ENCODE measurements at places on chromosomes 11 and 22. TPM values are rescaled to one million over a fixed set of nuclear protein-coding genes. Genes with fewer than 3 reads are reported as not detected.

The TEF gene
- polyA plus RNA-seq, result 17.5 TPM

The IL17REL gene
- not detected for polyA plus RNA-seq

The MAPK12 gene
- polyA plus RNA-seq, result 17.1 TPM

The HBB gene
- 8.0 TPM for polyA plus RNA-seq

The NLRP14 gene
- polyA plus RNA-seq, result not detected

The SCGB1D2 gene
- 2.0 TPM for polyA plus RNA-seq

The POU2AF3 gene
- 4.8 TPM for polyA plus RNA-seq

The SEPTIN5 gene
- 73.4 TPM for polyA plus RNA-seq

The TMEM121B gene
- polyA plus RNA-seq, result 0.24 TPM

The SRRD gene
- polyA plus RNA-seq, result 10.5 TPM

The SYCE3 gene
- not detected for polyA plus RNA-seq

The RCOR2 gene
- polyA plus RNA-seq, result 4.5 TPM

The UBQLNL gene
- 1.0 TPM for polyA plus RNA-seq

The HEPHL1 gene
- not detected for polyA plus RNA-seq

The SCUBE1 gene
- 5.3 TPM for polyA plus RNA-seq

The GRM5 gene
- polyA plus RNA-seq, result not detected

The CHST1 gene
- 2.5 TPM for polyA plus RNA-seq

The ZC3H12C gene
- 4.4 TPM for polyA plus RNA-seq

The TMPRSS5 gene
- polyA plus RNA-seq, result 0.07 TPM

The ZBED5 gene
- 36.8 TPM for polyA plus RNA-seq

The MUC15 gene
- 0.26 TPM for polyA plus RNA-seq

The RIMBP3C gene
- not detected for polyA plus RNA-seq

The TBX10 gene
- polyA plus RNA-seq, result not detected

The CATSPER1 gene
- 2.3 TPM for polyA plus RNA-seq

The MS4A7 gene
- 38.1 TPM for polyA plus RNA-seq

The SLC1A2 gene
- 2.2 TPM for polyA plus RNA-seq

The KRTAP5-10 gene
- not detected for polyA plus RNA-seq

The MAPK8IP2 gene
- 5.0 TPM for polyA plus RNA-seq

The IL10RA gene
- polyA plus RNA-seq, result 4.6 TPM

The JHY gene
- 2.3 TPM for polyA plus RNA-seq

The TMEM25 gene
- polyA plus RNA-seq, result 31.4 TPM

The SYT8 gene
- 0.91 TPM for polyA plus RNA-seq

The CASP5 gene
- polyA plus RNA-seq, result not detected

The BDNF gene
- polyA plus RNA-seq, result 0.31 TPM

The CST6 gene
- not detected for polyA plus RNA-seq

The DDX10 gene
- polyA plus RNA-seq, result 10.6 TPM

The TSGA10IP gene
- 0.32 TPM for polyA plus RNA-seq

The SLC25A1 gene
- 59.2 TPM for polyA plus RNA-seq

The GPHA2 gene
- polyA plus RNA-seq, result not detected

The ANGPTL5 gene
- 0.13 TPM for polyA plus RNA-seq

The LDHAL6A gene
- polyA plus RNA-seq, result 0.13 TPM

The DUSP8 gene
- 5.2 TPM for polyA plus RNA-seq

The APOA5 gene
- not detected for polyA plus RNA-seq

The RAG2 gene
- polyA plus RNA-seq, result not detected

The SCN3B gene
- 10.5 TPM for polyA plus RNA-seq

The GUCY1A2 gene
- polyA plus RNA-seq, result 2.6 TPM

The DLG2 gene
- 8.3 TPM for polyA plus RNA-seq

The FOXRED2 gene
- 13.3 TPM for polyA plus RNA-seq

The FOLR3 gene
- polyA plus RNA-seq, result not detected
